Amygdala (tissue), 56 donors: ENCODE measurements at places on chromosomes 11 and 22.

GRCh38 chr11:12975195-12975594 lies 33.9 kb upstream of the RASSF10 start:
- DNase-seq = no peak

- DNase-seq = no peak
Observed at GRCh38 chr11:63608353-63609345, 5.6 kb downstream of the PLAAT3 start.

- no peak for DNase-seq
Observed at GRCh38 chr22:23306438-23306921, 126.2 kb downstream of the BCR start.

GRCh38 chr22:27810609-27811151 lies 9.1 kb upstream of the MN1 start:
- DNase-seq = peak; percentile 7

DNA sequence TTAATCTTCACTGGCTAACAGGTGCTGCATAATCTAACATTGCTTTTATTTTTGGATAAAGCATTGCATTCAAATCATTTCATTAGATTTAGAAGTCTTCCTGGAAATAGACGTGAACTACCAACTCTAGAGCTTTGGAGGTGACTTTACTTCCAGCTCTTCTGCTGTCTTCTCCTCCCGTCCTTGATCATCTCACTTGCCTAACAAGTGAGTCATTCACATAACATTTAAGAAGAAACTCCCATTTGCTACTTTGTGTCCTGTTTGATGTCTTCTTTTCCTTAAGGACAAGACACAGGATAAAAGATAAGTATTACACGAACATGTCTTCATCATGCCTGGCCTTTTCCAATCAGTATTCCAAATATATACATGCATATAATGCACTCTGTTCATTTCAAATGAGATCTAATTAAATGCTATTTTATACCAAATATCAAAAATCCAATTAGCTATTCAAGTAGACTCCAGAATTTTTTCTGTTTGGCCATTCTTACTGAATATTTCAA lies 88.3 kb downstream of the BDNF start:
- DNase-seq = no peak

DNA sequence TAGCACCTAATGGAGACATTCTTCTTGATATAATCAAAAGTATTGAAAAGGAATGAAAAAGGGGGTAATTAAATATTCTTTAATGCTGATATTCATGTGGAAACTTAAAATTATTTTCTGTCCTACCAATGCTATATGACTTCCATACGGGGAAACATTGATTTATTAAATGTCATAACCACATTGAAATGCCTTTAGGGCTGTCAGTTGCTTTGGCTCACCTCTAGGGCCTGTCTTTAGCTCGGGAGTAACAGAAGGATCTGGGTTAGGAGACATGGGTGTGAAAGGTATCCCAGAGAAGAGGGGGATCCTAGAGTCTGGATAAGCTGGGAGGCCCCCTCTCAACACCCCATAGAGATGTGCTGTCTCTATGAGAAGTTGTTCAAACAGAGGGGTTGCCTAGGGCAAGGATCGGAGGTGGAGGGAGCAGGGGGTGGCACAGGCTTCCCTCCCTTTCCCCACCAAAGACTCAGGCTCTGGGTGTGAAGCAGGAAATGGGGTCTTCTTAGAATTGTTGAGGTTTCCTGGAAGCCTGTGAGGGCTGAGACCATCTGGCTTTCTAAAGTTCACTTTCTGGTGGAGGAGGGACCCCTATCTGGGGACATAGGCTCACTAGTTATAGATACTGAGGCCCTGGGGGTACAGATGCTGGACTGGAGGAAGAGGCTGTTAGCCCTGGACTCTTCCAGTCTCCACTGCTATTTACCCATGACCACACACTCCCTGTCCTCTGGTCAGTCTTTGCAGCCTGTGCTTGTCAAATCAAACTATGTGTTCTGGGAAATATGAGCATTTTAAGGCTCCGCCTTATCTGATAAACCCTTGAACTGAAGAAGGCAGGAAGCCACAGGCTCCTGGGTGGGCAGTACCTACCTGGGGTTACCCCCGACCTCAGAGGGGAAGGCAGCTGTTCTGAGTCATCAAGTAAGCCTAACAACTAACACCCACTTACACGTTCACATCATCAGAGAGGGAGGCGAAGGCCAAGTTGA lies 55.8 kb upstream of the RRAS2 start:
- DNase-seq = no peak

GRCh38 chr22:37351232-37351631 lies 68.9 kb downstream of the CYTH4 start:
- DNase-seq = no peak

GRCh38 chr11:96961931-96962330 lies 572.1 kb downstream of the JRKL start:
- no peak for DNase-seq

GRCh38 chr11:109783840-109784239 lies 309.4 kb upstream of the ZC3H12C start:
- DNase-seq = no peak

- DNase-seq = no peak
Observed at GRCh38 chr11:102120437-102120973, 10.3 kb downstream of the YAP1 start.

DNA sequence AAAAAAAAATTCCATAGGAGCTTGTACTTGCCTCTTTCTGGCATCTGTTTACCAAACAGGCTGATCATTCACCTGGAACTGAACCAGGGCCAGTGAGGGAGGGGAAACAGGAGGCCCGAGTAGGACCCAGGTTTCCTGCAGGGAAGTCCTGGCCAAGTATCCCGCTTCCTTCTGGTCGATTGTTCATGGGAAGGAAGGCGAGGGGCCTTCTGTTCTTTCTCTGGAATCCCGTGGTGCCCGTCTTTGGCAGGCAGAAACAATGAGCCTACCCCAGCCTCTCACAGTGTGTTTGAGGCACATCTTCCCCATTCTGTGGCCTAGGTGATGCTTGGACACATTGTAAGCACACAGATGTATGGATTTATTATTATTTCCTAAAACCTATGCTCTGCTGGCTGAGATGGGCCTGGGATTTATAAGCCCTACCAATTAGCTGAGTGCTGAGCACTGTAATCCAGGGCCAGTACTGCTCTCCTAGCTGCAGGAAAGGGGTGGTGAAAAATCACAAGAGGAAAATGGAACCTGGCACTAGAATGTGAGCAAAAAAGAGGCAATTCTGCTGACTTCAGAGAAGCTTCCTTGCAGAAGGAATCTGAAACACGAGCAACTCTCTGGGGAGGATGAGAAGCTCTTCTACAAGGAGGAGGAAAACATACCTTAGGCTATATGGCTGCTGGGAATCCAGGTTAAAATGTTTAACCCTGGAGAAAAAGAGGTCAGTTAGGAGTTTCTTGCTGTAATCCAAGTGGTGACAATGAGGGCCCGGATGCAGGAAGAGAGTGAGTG lies 53.5 kb downstream of the PRR5L start:
- no peak for DNase-seq

GRCh38 chr11:109789901-109790300 lies 303.3 kb upstream of the ZC3H12C start:
- no peak for DNase-seq

- no peak for DNase-seq
Observed at GRCh38 chr11:1776331-1776851, 12.7 kb upstream of the CTSD start.

DNA sequence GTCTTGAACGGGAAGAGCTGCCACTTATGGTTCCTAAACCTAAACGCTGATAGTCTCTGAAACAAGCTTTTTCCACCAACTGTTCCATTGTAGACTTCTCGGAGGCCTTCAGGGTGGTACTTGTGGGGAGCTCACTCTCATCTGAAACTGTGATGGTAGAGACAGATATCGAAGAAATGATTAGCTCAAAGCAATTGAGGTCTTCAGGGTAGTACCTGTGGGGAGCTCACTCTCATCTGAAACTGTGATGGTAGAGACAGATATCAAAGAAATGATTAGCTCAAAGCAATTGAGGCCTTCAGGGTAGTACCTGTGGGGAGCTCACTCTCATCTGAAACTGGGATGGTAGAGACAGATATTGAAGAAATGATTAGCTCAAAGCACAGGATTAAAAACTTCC lies 175.7 kb downstream of the SWAP70 start:
- DNase-seq = no peak

GRCh38 chr11:16945671-16946469 lies 68.3 kb downstream of the PLEKHA7 start:
- DNase-seq = no peak

GRCh38 chr22:21669026-21669425 lies 3.2 kb downstream of the PPIL2 start:
- no peak for DNase-seq

- DNase-seq = no peak
Observed at GRCh38 chr11:102430158-102430836, 22.3 kb downstream of the TMEM123 start.

GRCh38 chr11:64791781-64792291 lies 11.2 kb downstream of the MAP4K2 start:
- no peak for DNase-seq

- DNase-seq = no peak
Observed at GRCh38 chr11:10631761-10632160, 61.8 kb downstream of the IRAG1 start.

DNA sequence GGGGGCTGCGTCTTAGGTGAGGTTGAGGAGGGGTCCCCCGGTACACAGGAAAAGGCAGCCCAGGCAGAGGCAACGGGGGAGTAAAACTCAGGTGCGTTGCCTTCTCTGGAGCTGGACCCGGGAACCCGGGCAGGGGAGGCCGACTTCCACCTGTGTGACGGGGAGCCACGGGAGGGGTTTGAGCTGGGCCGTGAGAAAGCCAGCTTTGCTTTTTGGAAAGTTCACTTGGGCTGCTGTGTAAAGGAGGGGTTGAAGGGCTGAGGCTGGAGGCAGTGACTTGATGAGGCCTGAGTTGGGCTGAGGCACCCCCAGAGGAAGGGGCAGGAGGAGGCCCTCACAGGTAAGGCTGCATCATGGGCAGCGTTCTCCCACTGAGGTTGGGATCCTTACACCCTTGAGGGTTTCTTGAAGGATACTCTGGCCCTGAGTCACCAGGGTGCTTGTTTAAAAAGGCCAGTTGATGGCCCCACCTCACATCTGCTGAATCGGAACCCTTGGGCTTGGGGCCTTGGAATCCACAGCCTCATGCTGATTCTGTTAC lies 47.2 kb downstream of the CHRDL2 start:
- DNase-seq = no peak

DNA sequence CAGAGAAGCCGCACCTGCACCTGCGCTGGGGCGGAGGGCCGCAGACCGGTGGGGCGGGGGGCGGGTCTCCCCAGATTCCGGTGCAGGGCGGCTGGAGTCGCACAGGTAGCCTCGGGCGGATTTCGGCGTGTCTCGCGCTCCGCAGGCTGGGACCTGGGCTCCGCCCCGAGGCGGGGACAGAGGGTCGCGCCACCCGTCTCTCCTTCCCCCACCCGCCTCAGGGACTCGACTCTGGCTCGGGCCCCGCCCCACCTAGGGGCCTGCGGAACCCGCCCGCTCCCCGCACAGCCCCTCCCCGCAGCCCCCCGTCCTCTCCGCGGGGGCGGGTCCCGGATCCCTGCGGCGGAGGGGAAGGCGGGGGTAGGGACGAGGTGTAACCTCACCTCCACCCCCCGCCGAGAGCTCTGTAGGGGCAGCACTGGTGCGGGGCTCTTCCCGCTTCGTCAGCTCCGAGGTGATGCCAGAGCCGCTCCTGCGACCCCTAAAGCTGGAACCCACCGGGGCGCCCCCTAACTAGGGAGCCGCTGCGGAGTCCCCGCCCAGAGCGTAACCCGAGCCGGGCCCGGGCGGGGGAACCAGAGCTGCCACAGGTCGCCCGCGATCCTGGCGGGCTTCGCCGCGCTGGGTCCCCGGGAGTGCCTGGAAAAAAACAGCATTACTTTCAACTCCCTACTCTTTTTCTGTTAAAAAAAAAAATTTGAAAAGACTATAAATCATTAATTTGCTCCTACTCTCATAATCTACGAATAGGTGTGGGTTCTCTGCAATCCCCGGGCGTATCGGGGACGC lies at the start of gene SLC29A2:
SLC29A2 (minus strand) TSS at position 134 of the 789 bp plus-strand sequence. CDS start 169 bp downstream, outside the sequence.
- DNase-seq = no peak

DNA sequence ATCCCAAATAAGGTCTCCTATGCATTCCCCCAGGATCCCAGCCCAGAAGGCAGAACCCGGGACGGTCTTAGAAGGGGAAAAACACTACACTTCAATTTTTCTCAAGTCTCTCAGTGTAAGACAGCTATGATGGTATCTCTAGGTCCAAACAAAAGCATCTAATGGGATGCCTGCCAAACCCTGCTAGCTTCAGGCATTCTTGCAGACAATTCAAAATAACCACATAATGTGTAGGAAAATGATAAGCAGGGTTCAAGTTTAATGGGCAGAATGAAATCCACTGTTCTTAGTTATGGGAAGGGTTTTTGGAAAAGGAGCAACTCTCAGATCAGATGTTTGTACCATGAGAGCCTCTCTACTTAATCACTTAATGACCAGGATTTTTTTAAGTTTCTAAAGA lies 119.8 kb upstream of the ANO1 start:
- DNase-seq = no peak

DNA sequence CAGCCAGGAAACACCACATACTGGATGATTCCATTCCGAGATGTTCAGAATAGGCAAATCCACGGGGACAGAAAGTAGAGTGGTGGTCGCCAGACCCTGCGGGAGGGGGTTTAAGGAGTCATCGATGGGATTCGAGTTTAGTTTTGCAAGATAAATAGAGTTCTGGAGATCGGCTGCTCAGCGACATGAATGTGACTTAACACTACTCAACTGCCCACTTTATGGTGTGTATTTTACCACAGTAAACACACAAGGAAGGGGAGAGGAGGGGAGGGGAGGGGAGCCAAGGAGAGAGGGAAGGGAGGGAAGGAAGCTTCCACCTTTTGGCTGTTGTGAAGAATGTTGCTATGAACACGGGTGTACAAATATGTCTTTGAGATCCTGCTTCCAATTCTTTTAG lies 10.4 kb upstream of the ARHGAP8 start:
- DNase-seq = no peak

GRCh38 chr22:36323182-36323854 lies 64.4 kb downstream of the MYH9 start:
- DNase-seq = no peak

GRCh38 chr11:11780858-11781257 lies 60.9 kb upstream of the USP47 start:
- no peak for DNase-seq

DNA sequence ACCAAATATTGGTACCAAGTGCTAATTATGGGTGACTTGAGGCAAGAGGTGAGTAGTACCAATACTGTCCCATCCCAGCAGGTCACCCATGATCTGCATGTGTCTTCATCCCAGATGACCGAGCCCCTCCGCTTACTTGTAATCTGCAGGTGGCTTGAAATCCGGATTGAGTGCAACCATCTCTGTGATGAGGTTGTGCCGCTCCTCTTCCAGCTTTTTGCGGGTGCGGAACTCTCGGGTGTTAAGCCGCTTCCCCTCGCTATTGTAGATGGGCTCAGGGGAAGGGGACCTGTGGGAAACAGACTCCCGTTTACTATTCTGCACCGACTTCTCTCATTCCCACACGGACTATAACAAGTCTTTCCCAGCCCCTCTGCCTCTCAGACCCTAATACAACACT lies 8.2 kb downstream of the SF1 start:
- no peak for DNase-seq
